ENCODE measurements at places on chromosomes 2 and 18.
A peak's percentile ranks its signal among the peaks of the same experiment; 100 is the strongest.

DNA sequence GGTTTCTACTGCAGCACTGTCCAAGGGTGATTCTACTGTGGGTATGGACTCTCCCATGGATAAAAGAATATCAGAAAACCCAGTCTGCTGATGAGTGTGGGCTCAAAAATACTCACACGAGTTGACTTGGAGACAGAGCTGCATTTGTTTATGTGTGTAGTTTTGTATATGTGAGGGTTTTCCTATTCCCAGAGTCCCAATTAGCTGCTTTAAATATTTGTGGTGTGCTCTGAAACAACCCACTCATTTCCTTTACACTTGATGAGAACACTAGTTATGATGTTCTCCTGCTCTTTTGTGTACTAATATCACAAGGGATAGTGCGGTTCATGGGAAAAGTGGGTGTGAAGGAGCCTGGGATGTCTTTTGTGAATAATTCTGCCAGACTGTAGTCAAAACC lies 337.3 kb downstream of the PLCL1 start:
- DNase-seq = no peak

GRCh38 chr2:198441901-198442300 lies 637.5 kb downstream of the PLCL1 start:
- DNase-seq = peak; percentile 14

- peak; percentile 26 for DNase-seq
These were observed 21.7 kb upstream of the CTAGE1 start for GRCh38 chr18:22439447-22439846.

DNA sequence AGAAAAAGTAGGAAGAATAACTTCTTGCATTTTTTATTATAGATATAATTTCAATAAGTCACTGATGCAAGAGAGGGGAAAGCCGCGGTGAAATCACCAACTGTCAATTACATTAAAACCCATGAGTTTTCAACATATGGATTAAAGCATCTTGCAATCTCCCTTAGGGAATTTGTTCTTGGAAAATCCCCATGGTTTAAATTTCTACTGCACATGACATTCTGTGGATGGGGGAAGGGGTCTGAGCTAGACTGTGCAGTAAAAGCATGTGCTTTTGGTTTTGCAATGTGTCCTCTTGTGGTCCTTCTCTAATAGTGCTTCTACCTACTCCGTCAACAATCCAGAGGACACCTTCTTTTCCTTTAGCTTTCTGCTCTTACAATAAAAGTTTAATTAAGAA lies 894.0 kb downstream of the DCDC2C start:
- no peak for DNase-seq

- no peak for DNase-seq
These were observed 1.1 kb downstream of the METAP1D start for GRCh38 chr2:172000696-172001361.

DNA sequence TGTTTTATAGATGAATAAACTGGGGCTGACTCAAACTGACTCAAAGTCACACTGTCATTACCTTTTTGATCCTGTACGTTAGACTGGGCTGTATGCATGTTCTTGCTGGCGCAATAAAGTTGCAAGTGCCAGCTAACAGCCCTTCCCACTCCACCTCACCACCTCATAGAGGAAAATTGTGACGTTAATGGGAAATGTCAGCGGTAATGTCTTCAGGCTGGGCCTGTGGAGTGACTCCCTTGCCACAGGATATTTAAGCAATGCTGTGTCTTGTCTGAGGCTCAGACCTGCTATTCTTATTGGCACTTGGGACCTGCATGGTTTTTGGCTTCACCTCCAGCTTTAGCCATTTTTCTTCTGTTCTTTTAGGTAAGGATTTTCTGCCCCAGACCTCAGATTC lies 25.2 kb upstream of the CASP10 start:
- no peak for DNase-seq

GRCh38 chr18:36658611-36659010 lies 170.2 kb downstream of the TPGS2 start:
- no peak for DNase-seq

DNA sequence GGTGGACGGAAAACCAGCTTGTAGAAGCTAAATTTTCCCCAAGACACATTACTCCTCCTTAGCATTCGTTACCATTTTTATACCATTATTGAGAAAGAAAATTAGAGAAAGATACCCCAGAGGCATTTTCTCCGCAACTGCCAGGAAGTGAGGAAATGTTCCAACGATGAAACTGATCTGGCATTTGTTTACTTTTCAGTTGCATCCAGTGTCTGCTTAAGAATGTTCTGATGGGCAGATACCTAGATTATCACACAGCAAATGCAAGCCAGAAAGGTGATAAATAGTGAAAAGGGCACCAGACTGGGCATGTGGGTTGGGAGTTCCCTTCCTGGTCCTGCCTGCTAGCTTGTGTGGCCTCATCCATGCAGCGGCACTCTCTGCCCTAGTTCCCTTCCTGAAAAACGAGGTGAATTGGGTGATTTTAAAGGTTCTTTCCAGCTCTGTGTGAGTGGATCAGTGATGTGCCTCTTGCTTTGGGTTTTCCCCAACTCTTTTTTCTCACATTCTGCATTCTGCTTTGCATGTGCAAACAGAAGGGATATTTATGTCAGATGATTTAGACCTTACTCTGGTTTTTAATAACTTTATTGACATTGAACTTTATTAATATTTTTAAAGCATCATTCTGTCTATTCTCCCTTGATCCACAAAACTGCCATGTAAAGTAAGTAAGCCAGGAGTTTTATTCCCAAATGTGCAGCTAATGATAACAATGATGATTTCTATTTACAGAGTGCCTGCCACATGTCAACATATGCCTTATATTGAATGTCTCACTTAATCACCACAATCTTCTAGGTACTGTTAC lies 139.6 kb downstream of the INSIG2 start:
- DNase-seq = no peak

- no peak for DNase-seq
These were observed 50.2 kb downstream of the SMIM21 start for GRCh38 chr18:75377258-75377657.

DNA sequence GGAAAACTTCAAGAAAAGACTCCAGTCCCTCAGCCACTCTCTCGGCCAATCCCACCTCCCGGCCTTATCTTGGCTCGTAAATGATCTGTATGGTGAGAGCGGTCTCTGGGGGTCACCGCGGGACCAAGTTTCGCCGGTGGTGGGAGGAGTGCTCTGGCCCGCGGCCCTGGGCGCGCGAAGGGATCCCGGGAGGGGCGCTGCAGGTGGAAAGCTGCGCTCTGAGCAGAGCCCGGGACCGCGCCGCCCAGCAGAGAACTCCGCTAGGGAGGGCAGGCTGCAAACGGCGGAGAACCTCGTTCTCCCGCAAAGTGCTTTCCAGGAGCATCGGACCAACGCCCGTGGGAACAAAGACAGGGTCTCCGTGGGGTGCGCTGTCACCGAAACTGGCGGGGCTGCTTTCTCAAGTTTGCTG lies 622 bp downstream of the LRP2 start:
- no peak for DNase-seq

- no peak for DNase-seq
These were observed 168.9 kb downstream of the UPP2 start for GRCh38 chr2:158270536-158270935.

DNA sequence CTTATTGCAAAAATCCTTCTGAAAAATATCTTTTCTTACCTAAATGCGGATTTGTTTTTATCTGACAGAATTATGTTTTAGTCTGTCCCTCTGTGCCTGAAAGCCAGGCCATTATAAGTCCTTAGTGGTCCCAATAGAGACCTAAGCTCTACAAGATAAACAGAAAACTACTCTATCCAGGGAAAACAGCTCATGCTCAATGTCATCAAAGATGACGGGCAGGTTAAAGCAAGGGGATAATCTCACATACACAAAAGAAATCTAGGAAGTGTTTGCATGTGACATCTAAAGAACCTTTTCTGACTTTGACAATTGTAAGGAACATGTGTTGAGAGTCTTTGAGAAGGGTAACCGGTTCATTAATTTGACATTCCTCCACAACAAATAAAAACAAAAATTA lies 741.1 kb upstream of the ID2 start:
- no peak for DNase-seq

Data from HS-5 (cell line).